Activated CD4-positive, alpha-beta T cell treated with anti-CD3 and anti-CD28 coated beads for 24 hours (primary cell): ENCODE measurements at places on chromosomes 3 and 15.

DNA sequence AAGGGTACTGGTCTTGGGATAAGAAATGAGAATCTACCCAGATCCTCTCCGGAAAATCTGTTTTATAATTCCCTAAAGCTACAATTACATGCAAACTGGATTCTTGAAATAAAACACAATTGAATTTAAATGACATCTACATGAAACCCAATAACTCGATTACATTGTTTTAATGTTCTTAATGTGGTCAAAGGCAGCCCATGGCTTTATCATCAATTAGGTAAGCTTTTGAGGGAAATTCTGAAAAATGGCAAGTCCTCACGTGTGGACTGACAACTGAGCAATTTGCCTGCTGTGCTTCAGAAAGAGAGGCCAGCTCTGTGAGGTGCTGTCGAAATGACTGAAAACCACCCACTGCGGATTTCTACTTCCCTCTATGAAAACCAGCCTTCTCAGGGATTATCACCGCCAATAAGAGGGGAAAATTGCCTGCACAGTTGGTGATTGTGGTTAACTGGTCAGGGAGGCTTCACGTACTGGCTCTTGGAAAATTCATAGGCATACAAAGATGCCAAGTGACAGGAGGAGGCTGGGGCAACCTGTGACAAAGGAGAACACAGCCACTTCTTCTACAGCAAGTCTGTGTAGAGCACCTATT is 200.8 kb upstream of the SLCO3A1 start:
- no peak for DNase-seq

DNA sequence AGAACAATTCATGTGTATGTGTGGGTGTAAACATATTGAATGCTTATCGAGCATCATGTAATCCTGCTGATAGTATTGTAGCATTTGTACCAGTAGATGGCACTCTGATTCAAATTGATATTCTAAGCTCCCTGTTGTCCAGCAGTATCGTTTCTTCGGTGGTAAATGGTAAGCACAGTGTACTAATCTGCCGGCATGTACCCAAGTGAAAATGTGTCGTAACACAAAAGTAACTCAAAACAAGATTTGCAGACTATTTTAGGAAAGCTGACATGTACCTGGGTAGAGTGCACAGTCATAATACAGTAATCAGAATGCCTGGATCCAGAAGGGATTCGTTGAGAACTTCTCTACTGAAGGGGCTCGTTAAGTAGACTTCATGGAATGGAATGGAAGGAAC is 31.7 kb upstream of the MNS1 start:
- no peak for DNase-seq

- no peak for DNase-seq
Observed at GRCh38 chr3:194246709-194247349, 104.3 kb downstream of the CPN2 start.

DNA sequence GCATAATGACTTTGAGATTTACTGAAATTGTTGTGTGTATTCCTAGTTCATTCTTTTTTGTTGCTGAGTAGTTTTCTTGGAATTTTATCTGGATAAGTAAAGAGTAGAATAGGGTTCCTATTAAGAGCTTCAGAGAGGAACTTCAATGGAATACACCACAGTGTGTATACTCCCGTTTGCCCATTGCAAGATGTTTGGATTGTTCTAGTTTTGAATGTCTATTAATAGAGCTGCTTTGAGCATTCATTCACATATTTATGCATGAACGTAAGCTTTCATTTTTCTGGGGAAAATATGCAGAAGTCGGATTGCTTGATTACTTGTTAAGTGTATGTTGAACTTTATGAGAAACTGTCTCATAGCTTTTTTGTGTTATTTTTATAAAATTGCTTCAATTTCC is 580.5 kb downstream of the OTOL1 start:
- no peak for DNase-seq

DNA sequence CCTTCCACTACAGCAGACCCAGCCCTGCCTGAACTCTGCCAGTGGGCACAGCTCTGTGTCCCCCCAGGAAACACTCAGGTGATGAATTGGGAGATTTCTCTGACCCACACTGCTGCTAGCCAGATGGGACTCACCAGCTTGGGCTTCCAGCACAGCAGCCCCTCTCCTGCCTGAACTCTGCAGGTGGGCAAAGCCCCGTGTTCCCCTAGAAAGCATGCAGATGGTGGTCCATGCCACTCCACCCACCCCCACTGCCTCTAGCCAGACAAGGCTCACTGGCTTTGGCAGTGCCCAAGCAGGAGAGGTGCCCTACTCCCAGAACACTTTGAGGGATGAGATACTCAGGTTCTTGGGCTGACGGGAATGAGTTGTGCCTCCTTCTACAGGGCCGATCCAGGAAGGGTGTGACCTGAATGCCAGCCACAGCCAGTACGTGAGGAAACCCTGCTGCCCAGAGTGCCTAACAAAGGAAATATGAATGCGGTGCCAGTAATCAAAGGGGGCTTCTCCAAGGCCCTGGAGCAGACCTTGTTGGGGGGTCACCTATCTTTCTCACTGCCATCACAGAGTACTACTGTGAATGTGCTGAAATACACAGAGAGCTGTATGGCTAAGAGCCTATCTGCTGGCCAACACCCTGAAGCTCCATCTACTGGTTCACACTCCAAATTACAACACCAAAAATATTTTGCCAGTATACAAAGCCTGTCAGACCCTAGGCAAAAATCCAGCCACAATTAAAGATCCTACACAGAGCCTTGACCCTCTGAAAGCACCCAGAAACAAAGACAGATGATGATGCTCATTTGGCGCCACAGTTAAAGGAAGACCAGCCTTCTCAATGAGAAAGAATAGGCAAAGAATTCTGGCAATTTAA is 61.9 kb downstream of the BTLA start:
- DNase-seq: no peak

DNA sequence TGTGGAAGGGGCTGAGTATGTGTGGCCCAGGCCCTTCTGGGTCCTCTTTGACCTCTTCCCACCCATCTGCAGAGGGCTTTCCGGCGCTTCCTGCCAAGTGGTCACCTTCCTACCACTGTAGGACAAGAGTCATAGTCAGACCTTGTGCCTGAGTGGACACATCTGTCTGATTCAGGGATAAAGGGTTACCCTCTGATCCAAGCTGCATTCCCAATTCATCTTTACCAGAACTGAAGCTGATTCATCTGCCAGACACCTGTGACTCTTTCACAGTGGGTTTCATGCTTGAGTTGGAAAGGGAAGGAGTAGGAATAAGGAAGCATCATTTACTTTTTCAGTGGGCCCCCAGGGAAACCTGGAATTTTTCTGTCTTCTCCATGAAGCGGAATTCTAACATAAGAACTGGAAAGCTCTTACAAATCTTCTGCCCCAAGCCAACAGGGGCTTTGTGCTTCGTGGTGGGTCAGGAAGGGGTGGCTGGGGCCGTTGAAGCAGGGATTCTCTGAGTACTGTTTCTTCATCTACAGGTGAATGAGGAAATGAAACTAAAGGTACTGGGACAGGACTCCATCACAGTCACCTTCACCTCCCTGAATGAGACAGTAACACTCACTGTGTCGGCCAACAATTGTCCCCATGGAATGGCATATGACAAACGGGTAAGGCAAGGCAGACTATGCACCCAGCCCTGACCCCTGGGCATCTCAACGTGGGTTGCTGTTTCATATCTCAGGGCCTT is 46.4 kb downstream of the C3orf20 start:
- DNase-seq: no peak
